ENCODE measurements at places on chromosomes 4 and X.
A peak's percentile ranks its signal among the peaks of the same experiment; 100 is the strongest.

GRCh38 chr4:142813388-142813787 lies 32.7 kb downstream of the INPP4B start:
- no peak for DNase-seq

GRCh38 chr4:71857713-71858451 lies 74.0 kb upstream of the GC start:
- no peak for DNase-seq

DNA sequence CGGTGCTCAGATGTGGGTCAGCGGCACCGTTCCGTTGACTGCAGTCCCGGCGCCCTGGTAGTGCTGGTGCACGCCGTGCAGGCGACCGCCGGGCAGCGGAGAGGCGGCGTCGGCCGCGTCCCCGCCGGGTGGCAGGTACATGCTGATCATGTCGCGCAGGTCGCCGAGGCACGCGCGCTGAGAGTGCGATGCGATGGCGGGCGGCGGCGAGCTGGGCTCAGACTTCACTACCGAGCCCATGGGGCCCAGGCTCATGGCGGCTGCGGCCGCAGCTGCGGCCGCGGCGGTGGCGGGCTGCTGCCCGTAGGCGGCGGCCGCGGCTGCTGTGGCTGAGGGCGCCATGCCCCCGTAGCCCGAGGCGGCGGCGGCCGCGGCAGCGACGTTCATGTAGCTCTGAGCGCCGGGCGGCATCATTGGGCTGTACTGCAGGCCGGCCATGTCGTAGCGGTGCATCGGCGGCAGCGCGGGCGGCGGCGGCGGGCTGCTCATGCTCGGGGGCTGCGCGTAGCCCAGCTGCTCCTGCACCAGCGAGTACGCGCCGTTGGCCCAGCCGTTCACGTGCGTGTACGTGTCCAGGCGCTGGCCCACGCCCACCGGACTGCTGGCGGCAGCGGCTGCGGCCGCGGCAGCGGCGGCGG lies 1.0 kb downstream of the SOX3 start:
- no peak for DNase-seq

- no peak for DNase-seq
Measured at GRCh38 chrX:23118890-23119527, 119.2 kb downstream of the DDX53 start.

DNA sequence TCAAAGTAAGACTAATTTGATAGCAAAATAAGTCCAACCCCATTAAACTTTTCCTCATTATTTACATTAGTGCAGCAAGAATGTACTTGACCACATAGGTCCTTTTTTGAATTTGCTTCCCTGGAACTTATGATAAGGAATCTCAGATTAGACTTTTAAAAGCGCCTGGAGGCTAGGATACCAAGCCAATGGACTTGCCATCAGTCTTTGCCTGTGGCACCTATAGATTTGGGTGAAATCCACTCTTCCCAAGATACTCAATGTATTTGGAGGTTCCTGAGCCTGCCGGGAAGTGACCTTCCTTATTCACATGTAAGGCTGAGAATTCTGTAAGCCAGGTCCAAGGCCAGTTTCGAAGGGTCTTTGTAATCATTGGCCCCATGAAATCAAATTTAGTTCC lies 553.6 kb downstream of the ADGRL3 start:
- no peak for DNase-seq

DNA sequence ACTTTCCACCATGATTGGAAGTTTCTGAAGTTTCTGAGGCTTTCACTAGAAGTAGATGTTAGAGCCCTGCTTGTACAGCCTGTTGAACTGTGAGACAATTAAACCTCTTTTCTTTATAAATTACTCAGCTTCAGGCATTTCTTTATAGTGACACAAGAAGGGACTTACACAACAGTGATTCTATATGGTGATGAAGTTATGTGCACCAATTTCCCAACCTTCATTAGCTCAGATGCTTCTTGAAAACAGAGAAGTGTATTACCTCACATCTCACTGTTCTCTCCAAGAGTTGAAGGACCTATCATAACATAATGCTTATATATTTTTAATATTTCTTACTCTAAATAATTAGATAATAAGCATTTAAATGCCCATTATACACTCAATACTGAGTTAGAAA lies 202.1 kb upstream of the ANXA10 start:
- no peak for DNase-seq

- DNase-seq: no peak
Measured at GRCh38 chr4:53105313-53105712, 243.2 kb downstream of the RASL11B start.

GRCh38 chr4:25343671-25344070 lies 31.1 kb downstream of the ZCCHC4 start:
- no peak for DNase-seq

GRCh38 chr4:79241846-79242245 lies 84.0 kb downstream of the NAA11 start:
- DNase-seq: no peak

DNA sequence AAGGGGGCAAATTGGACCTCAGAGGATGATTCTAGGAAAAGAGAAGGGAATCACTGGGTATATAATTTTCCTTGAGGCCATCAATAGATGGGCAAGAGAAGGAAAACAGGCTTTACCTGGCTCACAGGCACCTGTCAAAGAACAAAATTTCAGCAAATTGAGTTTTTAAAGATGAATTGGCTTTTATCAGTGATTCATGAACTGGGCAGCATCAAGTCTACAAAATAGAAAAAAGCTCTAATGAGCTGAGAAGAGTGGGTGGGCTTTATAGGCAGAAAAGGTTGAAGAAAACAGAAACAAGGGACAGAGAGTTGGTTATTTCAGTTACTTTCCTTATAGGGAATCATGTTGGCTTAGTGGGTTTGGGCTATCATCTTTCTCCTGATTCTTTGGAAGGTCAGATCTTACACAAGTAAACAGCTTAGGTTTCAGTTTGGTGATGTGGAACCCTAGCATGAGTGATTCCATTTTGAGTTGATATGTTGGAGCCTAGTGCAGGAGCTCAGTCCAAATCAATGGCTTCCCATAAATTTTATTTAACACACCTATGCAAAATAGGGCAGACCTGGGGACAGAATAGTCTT lies 120.7 kb upstream of the MED14 start:
- DNase-seq: no peak

DNA sequence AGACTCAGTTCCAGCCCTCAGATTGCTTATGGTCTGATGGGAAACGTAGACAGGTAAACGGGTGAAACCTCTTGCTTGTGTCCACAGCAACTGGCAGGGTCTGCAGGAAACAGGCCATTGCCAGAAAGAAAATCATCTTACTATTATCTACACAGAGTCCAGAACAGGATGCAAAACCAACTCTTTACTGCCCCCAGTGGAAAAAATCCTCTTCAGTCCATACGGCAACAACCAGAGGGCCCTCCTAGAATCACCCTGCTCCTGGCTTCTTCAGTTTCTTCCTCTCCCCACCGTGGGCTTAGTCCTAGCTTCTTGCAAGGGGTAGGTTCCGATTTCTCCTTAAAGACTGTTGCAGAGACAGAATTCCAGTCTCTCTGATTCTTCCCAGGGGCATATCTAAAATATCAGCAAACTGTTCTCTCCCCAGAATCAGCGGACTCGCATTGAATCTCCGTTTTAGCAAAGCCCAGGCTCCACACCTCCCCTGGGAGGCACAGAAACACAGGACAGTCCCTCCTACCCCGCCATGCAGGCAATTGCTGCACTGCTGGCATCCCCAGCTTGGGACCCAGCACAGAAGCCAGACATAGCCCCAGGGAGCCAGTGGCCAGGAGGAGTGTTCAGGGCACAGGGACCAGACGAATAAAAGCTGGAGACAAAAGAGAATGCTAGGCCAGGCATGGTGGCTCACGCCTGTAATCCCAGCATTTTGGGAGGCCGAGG lies 41.0 kb upstream of the SH3RF1 start:
- no peak for DNase-seq

DNA sequence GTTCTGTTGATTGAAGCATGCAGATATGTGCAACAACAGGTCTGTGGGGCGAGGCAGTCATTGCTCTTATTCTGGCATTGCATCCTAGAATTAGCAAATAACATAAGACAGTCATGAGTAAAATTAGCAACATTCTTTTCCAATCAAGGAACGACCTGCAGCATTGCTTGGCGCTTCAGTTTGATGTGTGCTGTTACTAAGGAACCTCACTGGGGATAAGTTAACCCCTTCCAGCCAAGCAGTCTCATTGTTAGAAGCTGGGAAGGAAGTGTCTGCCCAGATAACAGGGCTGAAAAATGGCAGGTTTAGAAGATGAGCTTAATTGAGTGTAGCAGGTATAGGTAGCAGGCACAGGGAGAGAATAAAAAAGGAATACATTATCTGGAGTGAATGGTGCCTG lies 55.4 kb downstream of the RBM46 start:
- DNase-seq: no peak

DNA sequence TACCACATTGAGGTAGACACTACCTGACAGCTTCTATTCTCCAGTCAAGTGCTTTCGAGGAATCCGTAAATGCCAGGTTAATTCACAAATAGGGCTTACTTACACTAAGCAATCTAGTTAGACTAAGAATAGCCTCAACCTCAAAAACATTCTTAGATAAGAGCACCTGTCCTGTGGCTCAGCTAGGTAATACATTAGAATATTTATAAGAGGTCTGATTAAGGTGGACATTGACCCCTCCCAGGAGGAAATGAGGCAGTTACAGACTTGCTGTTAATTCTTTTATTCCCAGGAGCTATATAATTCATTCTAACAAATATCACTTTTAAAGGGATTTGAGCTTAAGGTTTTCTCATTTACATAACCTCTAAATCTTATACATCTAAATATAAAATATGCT lies 758.1 kb downstream of the GRID2 start:
- DNase-seq: no peak

DNA sequence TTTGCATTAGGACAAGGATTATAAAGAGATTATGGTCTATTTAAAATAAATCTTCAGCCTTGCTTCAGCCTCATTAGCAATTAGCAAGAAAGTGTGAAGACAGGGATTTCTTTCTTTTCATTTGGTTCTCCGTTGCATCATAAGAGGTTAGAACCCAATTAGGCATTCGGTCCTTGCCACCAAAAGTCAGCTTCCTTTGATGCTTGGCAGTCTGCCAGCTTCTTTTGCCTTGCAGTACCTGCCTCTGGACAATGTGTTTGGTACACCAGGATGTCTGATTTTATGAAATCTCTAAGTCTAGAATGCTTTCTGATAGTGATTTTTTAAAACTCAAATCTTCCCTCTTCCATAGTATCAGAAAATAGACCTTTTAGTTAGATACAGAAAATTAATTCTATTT lies 12.4 kb downstream of the SMIM20 start:
- DNase-seq: no peak

- DNase-seq: no peak
Measured at GRCh38 chr4:150540536-150540935, 41.4 kb upstream of the MAB21L2 start.

DNA sequence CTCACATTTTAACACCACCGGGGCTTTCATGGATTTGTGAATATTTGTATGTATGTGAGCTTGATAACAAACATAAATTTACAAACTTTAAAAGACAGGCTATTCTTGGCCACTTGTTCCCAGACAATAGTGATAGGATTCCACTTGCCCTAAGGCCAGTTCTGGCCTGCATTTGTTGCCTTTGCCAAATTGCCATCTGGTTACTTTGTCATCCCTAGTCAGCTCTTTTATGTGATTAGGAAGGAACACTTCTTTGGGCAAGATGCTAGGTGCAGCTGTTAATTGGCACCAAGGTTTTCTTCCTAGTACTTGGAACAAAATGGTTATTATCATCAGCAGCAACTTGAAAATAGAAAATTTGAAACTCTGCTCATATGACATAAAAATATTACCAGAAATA lies 63.3 kb downstream of the CCSER1 start:
- DNase-seq: no peak

DNA sequence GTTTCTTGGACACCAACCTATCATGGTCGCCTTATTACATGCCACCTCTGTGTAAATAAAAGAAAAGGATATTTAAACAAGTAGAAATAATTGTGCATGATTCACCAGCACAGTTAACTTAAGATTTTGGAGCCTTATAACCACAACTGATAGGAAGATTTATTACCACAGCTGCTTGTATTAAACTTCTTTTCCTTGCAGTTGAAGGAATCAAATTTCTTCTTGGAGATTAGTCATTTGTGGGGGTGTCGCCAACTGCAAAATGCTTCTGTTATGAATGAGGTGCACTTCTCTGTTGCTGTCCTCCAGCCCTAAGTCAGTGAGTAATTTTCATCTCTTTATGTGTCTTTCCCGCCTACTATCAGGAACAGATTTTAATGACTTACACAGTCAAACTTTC lies 73.3 kb downstream of the OR13H1 start:
- DNase-seq: no peak

- no peak for DNase-seq
Measured at GRCh38 chr4:127920521-127920920, 39.8 kb downstream of the PLK4 start.

- DNase-seq: no peak
Measured at GRCh38 chrX:77953302-77953701, 16.1 kb downstream of the PGAM4 start.

DNA sequence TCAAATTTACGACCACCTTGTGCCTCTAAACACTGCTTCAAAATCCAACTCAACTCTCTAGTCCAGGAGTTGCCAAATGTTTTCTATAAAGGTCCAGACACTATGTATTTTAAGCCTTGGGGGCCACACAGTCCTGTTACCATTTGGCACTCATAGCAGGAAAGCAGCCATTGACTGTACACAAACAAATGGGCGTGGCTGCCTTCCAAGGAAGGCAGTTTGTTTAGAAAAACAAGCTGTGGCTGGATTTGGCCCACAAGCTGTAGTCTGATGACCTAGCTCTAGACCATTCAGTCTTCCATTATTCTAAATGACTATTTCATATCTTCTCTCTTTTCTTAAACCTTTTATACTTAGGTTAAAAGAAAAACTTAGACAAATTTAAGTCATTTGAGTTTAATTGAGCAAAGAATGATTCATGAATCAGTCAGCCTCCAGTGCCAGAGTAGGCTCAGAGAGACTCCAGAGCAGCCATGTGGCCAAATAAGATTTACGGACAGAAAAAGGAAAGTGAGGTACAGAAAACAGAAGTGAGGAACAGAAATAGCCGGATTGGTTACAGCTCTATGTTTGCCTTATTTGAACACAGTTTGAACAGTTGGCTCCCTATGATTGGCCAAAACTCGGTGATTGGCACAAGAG lies 825.8 kb upstream of the LCORL start:
- DNase-seq: no peak

GRCh38 chr4:168942985-168943384 lies 67.1 kb downstream of the CBR4 start:
- DNase-seq: peak; percentile 62

Measured in activated CD4-positive, alpha-beta T cell treated with anti-CD3 and anti-CD28 coated beads, Interleukin-2, amount 10 ng/mL, durations not matched to agents 24 days and 14 days (primary cell).